Caudate nucleus (tissue), 63 donors: ENCODE measurements at places on chromosomes 11 and 22.
A peak's percentile ranks its signal among the peaks of the same experiment; 100 is the strongest.

- no peak for DNase-seq
Measured at GRCh38 chr11:14906578-14906977, 14.5 kb upstream of the CYP2R1 start.

GRCh38 chr11:108662700-108663099, 2.2 kb upstream of the DDX10 start:
- no peak for DNase-seq

DNA sequence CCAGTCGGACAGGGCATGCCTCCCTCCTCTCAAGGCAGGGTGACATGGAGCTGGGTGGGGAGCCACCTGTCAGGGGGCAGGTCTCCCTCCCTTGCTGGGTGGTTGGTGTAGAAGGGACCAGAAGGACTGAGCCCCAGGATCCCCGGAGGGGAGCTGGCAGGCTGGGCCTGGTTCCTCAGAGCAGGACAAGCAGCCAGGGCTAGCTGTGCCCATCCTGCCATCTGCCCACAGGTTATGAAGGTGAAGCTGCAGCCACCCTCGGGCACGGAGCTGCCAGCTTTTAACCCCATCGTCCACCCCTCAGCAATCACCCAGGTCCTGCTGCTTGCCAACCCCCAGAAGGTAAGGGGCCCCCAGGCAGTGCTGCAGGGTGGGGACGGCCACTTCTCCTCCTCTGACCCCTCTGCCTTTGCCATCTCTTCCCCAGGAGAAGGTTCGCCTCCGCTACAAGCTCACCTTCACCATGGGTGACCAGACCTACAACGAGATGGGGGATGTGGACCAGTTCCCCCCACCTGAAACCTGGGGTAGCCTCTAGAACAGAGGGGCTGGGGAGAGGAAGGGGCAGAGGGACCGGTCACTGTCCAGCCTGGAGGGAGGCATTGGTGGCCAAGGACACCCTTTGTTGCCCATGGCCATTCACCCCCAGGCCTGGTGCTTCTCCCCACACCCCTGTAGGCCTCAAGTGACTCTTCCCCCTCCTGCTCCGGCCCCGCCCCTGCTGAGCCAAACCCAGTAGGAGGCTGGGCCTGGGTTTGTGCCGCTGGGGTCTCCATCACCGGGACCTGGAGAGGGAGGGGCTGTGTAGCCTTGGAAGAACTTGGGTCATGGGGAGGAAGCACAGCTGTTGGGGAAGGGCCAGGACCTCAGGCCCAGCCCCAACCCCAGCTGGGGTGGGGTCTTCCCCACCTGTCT, 7.0 kb upstream of the SH3BP1 start:
- no peak for DNase-seq

- no peak for DNase-seq
Measured at GRCh38 chr11:68066742-68067141, 27.9 kb downstream of the TCIRG1 start.

GRCh38 chr11:111911563-111912401, at the start of gene CRYAB:
TSS of gene CRYAB (minus strand) at chr11:111911770. CDS start at chr11:111911724, 46 bp downstream.
- DNase-seq: peak; percentile 92

DNA sequence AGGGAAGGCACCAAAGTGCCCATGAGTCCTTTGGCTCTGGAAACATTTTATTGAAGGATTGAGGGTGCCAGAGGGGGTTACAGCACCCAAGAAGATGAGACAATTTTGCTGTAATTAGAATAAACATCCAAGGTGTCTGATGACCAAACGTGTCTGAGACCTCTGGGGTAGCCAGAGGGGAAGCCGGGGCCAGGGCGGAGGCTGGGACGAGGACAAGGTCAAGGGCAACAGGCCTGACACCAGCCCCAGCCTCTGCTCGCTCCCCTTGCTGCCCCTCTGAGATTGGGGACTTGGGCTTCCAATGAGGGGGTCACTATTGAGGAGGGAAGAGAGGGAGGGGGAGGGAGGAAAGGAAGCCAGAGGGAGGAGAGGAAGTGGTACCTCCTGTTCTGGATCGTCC, 25.6 kb downstream of the TMPRSS6 start:
- no peak for DNase-seq

DNA sequence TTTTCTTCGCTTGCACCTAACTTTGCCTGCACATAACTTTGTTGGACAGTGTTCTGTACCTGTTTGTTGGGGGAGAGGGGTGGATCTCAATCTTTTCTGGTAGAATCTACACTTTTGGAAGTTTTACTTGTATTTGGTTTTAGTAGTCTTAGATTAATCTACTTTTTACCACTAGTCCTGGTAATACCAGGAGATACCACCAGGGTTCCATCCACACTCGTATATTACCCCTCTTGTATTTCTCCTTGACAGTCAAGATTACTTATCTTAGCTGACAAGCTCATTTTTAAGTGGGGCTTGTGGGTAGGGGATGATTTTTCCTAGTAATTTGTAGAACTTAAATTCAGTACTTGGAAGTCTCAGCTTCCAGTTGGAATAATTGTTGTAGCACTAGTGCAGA, 37.3 kb upstream of the TECTA start:
- no peak for DNase-seq

- DNase-seq: no peak
Measured at GRCh38 chr11:1382429-1382828, 7.3 kb upstream of the BRSK2 start.

GRCh38 chr22:24758164-24758799, 16.2 kb downstream of the PIWIL3 start:
- DNase-seq: no peak

GRCh38 chr11:1197431-1197885, 25.4 kb upstream of the MUC5B start:
- no peak for DNase-seq

GRCh38 chr11:103659206-103659618, 377.2 kb upstream of the DDI1 start:
- DNase-seq: no peak

- no peak for DNase-seq
Measured at GRCh38 chr22:31848411-31848810, 94.6 kb downstream of the DEPDC5 start.

DNA sequence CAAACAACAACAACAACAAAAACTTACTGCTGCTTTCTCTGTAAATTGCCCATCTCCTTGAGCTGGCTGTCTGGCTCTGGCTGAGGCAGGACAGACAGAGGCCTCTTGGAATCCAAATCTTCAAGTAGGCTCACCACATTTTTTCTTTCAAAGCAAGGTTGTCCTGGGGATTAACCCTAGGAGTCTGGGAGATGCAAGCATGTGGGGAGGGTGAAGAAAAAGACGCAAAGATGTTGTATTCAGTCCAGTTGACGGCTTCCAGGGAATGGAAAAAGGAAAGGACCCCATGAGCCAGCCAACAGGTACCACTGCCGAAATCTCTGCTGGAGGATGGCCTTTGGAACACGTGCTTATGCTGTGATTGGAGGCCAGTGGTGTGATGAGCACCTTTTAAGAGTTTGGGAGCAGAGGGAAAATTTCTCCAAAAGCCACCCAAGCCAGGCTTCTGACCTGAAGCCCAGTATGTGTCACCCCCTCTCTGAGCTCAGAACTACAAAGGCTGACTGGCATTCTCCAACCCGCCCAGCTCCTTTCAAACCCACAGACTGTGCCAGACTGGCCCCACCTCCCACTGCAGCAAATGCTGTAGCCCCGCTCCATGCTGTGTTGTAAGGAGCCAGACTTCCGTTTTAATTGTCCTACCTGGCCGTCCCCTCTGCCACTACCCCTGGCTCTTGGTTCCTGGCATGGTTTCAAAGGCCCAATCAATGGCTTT, 10.8 kb downstream of the BLID start:
- no peak for DNase-seq

DNA sequence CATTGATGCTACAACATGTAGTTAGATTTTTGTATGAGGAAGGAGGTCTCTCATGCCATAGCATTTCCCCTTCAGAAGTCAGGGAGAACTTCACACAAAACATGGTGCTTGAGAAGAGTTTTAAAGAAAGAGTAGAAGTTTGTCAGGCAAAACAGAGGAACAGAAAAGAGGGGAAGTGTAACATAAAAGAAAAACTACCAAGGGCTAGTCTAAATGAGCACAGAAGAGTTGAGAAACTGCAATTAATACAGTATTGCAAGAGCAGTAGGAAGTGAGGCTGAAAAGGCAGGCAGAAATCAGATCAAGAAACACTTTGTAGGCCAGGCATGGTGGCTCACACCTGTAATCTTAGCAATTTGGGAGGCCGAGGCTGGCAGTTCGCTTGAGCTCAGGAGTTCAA, 61.0 kb downstream of the FAM168A start:
- no peak for DNase-seq

- no peak for DNase-seq
Measured at GRCh38 chr22:25540908-25541660, 23.4 kb upstream of the GRK3 start.

- no peak for DNase-seq
Measured at GRCh38 chr11:62438641-62439040, 19.8 kb downstream of the SCGB1A1 start.

- no peak for DNase-seq
Measured at GRCh38 chr11:123179586-123179985, 15.5 kb downstream of the CLMP start.

GRCh38 chr22:24716602-24717001, 57.9 kb downstream of the PIWIL3 start:
- DNase-seq: no peak

DNA sequence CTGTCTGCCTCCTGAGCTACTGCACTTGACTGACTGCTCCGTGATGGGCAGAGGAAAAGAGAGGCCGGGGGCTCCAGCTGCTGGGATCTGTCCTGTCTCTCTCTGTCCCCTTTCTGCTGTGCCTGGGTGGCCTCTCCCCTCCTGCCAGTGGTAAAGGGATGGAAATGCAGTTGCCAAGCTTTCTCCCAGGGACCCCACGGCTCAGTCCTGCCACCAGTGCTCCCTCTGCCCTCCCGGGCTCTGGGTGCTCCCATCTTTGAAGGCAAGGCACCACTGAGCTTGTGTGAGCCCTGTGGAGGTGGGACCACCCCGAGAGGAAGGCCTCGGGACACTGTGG, 32.0 kb downstream of the NADSYN1 start:
- no peak for DNase-seq

- DNase-seq: no peak
Measured at GRCh38 chr22:17952273-17952801, 72.0 kb downstream of the MICAL3 start.

DNA sequence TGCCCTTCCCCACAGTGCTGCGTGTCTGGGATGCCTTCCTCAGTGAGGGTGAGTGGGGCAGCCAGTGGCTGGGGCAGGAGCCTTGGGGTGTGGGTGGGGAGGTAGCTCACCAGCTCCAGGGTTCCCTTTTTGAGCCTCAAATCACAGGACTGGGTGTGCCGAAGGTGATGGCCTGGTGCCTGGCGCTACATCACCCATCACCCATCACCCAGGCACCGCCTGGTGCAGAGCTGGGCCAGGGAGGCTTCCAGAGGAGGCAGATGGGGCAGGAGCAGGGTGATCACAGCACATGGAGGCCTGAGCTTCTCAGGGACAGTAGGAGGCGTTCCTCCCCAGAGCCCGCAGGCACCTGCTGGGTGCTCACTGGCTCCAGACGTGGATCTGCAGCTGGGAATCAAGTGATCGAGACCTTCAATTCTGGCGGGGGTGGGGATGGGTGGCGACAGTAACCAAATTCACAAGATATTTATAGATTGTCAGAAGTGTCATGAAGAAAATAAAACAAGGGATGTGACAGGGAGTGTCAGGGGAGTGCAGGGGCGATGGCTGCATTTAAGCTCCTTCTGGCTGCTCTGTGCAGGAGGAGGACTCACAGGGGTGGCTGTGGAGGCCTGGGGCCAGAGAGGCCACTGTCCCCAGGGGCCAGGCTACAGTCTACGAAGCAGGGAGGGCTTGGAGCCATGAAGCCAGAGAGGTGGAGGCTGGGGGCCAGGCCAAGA, 3.2 kb downstream of the TBC1D10C start:
- peak; percentile 78 for DNase-seq

DNA sequence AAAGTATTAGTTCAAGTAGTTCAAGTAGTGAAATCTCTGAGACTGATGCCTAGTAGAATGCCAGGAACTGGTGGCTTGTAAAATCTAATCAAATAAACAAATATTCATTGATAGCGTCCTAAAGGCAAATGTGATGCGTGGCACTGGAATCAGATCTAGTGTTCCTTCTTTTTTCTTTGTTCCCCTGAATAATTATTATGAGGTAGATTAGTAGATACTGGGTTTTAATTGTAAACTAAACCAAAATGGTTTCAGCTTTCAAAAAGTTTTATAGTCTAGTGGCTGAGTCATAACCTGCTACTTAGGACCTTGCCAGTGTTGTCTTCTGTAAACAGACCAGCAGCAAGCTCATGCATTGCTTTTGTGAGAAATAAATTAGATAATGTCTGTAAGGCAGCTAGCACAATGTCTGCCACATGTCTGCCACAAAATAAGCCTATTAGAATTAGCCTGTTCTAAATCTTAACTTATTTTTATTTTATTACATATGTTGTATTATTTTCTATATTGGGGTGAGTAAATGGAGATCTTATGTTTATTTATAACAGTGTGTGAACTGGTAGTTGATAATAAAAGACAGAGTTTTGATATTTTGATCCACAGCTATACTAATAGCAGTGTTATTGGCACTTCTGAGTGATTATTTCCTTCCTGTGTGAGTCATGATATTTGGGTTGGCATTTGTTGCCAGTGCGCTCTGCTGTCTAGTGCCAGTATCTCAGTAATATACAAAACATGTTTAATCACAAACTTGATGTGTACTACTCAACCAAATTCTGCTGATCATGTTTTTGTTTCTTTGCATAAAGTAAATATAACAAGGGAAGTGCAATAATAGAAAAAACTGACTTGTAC, 135.7 kb downstream of the TMEM135 start:
- no peak for DNase-seq
